ENCODE measurements at places on chromosomes 3 and 15. TPM values are rescaled to one million over a fixed set of nuclear protein-coding genes. Genes with fewer than 3 reads are reported as not detected.

DNA sequence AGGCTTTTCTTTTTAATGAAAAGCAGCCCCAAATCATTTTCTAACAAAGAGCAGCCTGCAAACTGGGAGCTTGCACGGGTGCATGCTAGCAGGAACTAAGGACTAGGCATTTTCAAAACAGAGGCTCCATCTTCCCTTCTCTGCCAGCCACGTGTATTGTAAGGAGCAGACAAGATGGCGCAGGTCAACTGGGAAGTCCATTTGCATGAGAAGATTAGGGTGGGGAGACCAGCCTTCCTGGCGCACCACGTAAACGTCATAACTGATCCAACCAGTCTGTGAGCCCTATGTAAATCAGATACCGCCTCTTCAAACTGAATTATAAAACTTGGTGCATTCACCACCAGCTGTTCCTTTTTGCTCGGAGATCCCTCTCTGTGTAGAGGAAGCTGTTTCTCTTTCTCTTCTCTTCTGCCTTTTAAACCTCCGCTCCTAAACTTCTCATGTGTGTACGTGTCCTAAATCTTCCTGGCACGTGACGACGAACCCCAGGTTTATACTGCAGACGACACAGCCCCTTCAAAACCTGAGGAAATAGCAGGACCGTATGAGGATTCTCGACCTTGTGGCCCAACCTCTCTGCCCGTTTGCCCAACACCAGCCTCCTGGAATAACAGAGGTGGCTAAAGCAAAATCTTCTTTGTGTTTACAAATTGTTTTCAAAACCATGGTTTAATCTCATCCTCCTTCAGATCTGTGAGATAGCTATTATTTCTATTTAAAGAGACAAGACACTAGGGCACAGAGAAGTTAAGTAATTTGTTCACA, 26.4 kb upstream of the SLC30A4 start:
- H3K4me1 ChIP-seq: peaks cover 11% of the 10 kb centered on the region
- H3K27ac ChIP-seq: no peak overlapping the region
- DNase-seq: no peak

The SLC2A2 gene
- 0.95 TPM for total RNA-seq

DNA sequence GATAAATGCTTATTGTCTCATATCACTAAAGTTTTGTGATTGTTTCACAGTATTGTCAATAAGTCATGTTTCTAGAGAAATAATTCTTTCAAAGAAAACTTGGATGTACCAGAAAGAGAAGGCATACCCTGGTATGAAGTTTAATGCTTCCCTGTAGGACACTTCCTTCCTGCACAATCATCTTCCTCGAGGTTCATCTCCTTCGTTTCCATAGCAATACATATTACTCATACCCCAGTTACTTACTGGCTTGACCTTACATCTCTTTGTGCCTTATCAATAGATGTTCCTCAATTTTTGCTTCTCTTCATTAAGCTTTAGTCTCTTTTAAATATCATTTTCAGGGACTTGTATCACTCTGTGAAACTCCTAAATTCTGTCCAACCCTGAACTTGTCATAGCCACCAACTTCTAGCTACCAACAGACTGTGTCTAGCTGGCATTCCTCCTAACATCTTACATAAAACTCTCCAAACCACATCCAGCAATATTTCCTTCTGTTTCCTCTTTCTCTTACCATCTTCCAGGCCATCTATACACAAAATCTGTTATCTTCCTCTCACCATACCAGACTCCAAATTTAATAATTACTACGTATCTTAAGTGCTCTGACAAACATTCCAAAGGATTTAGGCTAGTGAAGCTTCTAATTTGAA, 134.3 kb downstream of the GADL1 start:
- H3K4me3 ChIP-seq: no peak overlapping the region
- no peak overlapping the region for H3K27ac ChIP-seq
- H3K36me3 ChIP-seq: no peaks in the 10 kb centered on the region
- H3K27me3 ChIP-seq: no peaks in the 10 kb centered on the region
- no peaks in the 10 kb centered on the region for H3K4me1 ChIP-seq

The P2RY1 gene
- 19.6 TPM for total RNA-seq

DNA sequence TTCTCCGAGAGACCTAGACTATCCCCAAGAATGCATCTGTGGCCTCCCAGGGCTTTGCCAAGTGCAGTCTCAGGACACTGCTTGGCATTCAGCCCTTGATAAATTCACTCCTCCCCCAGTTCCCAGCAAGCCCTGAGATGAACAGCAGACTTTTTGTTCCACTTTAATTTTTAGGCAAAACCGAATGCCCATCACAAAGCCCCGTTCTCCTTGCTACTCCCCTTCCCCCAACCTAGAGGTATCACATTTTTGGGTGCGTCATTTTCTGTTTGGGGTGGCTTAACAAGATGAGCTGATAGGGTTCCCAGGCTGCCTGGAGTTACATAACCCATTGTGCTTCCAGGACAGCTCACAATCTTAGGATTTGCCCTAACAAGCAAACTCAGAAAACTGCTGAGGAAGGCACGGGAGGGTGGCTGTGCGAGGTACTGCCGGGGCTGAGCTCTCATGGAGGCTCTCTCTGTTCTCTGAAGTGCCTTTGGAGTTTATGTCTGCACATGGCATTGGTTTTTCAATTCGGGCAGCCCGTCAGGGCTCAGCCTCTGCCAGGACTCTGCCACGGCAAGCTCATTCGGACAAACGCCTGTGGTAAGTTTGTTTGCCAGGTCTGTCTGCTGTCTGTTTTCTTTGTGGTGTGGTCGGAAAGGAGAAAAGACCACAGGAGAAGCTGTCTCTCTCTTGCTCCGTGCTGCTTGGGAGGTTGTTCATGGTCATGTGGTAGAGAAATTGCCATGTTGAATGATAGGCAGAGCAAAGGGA, at the start of gene TRAK1:
TRAK1 (plus strand) TSS at position 385 of the 759 bp plus-strand sequence; CDS start at position 498, 113 bp downstream.
- no peak for DNase-seq
- H3K4me3 ChIP-seq: no peak within 1 kb of the TSS
- no peaks in the 10 kb centered on the region for H3K27me3 ChIP-seq

The C3orf62 gene
- 6.7 TPM for total RNA-seq

- no peaks in the 10 kb centered on the region for H3K27me3 ChIP-seq
- no peak overlapping the region for H3K27ac ChIP-seq
- H3K4me1 ChIP-seq: peaks cover 8% of the 10 kb centered on the region
- no peak overlapping the region for H3K4me3 ChIP-seq
- no peaks in the 10 kb centered on the region for H3K36me3 ChIP-seq
These were observed 22.2 kb downstream of the SUCNR1 start for GRCh38 chr3:151895478-151896241.

The CLDN11 gene
- total RNA-seq: 8.7 TPM

DNA sequence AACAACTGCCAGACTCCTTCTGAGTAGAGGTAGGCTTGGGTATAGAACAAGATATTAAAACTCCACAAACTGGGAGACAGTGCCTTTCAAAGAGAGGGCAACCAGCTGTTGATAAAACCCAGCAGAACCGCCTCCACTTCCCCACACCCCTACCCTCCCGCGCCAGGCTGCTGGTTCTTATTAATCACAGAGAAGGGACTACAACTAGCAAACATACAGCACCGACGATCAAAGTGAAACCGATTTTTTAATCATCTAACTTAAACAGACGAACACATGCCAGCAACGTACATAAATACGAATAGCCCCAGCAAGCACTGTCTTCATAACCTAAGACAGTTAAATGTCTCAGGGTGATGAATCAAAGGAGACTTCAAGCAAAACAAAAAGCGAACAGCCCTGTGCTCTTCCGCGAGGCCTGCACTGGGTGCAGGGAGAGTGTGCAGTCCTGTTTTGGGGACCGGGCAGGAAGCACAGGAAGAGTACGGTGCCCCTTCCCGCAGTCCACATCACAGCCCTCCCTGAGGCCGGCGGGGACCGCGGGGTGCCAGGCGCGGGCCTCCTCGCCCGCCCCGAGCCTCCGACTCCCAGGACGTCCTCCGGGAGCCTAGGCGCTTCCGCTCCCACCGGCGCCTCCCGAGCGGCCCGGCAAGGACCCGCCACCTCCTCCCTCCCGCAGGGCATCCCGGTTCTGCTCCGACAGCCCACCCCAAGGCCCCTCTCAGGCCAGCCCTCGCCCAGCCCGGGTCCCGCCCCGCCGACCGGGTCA, 75.1 kb upstream of the VGLL4 start:
- H3K4me3 ChIP-seq: peak overlapping the region; percentile 99
- peak; percentile 42 for DNase-seq
- H3K4me1 ChIP-seq: peaks cover 26% of the 10 kb centered on the region
- no peaks in the 10 kb centered on the region for H3K27me3 ChIP-seq
- H3K27ac ChIP-seq: peak overlapping the region; percentile 92

The CX3CR1 gene
- total RNA-seq: not detected

The NEO1 gene
- 35.1 TPM for total RNA-seq

DNA sequence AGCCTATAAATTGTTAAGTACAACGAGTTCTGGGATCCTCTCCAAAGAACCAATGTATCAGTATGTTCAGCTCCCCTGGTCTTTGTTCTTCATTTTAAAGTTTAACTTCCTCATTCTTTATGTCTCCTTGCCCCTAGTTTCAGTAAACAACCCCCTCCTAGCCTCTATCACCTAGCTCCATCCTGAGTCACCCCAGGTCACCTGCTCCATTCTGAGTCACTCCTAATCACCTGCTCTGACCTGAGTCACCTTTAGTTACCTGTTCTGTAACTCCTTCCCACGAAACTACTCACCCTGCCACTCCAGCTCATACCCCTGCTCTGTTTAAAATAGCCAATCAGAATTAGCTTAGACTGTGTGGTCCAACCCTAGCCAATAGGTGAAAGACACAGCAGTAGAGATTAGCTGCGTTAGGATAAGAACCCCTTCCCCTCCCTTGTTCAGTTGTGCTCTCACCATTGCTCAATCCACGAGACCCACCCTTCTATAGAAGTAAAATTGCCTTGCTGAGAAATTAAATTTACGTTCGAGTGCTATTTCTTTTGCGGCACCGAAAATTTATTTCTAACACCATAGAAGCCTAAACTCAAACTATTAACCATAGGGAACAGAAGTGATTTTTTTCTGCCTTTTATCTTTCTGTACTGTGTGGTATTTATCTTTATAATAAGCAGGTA, 245.0 kb upstream of the ADAMTS9 start:
- peak overlapping the region; percentile 53 for H3K27ac ChIP-seq
- H3K27me3 ChIP-seq: no peaks in the 10 kb centered on the region
- peaks cover 9% of the 10 kb centered on the region for H3K4me1 ChIP-seq
- no peaks in the 10 kb centered on the region for H3K36me3 ChIP-seq

The TRH gene
- not detected for total RNA-seq

The XIRP1 gene
- not detected for total RNA-seq

Data from Calu3 (cell line).